ENCODE measurements at places on chromosomes 5 and 9.

GRCh38 chr9:120663380-120663779 lies 50.9 kb downstream of the MEGF9 start:
- no peak for DNase-seq

DNA sequence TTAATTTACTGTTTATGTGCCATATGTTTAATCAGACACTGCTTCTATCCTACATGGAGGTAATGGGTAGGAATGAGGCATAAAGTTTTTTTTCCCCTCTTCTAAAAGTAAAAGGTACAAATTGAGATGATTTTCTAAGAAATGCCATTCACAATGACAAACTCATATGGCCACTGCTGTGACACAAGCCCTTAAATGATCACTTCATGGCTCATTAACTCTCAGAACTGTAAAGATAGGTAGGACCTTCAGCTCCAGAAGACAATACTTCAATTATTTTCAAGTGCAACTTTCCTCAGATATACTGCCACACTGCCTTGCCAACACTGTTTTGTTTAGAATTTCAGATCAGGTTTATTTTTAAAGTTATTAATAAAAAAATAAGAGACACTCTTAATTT lies 362.9 kb upstream of the ZNF608 start:
- no peak for DNase-seq

DNA sequence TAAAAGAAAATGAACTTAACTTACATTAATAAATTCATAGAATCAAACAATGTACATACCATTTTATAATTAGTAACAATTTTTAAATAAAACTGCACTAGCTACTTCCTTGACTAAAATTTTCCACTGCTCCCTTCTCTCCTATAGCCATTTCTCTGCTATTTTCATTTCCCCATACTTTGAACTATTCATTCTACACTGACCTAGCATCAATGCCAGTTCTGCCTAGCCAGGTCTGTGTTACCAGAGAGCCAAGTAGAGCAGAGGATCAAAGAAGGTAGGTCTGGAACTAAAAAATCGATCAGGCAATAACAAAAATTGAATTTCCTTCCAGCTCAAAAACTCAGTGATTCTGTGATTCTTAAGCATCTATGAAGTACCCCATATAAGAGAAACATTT lies 84.5 kb downstream of the ERMP1 start:
- no peak for DNase-seq

GRCh38 chr5:116747881-116748280 lies 173.3 kb upstream of the SEMA6A start:
- DNase-seq, result no peak

DNA sequence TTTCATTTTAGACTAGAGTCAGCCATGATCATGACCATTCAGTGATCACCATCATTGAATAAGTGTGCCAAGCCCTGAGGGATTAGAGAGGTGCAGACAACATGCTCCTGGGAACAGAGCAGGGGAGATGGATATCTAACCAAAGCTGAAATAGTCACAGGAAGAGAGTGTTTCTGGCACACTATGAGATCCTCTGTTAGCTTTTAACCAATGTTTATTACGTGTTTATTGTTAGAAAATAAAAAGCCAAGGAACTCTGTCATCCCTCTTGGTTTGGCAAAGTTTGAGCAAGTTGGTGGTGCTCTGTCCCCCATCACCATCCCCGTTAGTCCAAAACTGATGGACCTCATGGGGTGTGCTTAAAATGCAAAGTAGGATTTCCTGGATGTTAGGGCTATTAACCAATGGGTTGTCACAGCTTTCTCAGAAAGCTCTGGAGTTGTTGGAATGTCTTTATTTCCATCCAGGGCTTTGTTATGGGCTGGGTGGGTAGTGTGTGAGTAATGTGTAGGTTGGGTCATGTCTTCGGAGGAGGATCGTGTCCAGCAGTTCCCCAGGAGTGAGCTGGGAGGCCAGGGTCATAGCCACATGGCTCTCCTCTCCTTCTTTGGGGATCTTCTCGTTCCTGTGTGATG lies 34.9 kb downstream of the SLC28A3 start:
- DNase-seq, result no peak

DNA sequence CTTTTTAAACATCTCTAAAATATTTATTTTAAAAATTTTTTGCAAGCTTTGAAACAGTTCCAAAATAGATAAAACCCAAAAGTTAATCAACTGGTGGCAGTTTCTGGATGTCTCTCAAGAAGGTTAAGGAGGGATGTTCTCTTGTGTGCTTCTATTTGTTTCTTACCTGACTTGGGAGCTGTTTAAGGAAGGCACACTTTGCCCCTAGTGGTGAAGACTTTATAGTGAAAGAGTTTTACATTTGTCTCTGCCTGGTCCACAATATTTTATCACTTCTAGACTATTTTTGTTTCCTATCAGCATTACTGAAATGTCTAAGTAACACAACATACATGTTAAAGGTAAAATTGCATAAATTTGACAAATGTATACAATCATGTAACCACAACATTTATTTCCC lies 552.8 kb downstream of the SEMA5A start:
- no peak for DNase-seq

DNA sequence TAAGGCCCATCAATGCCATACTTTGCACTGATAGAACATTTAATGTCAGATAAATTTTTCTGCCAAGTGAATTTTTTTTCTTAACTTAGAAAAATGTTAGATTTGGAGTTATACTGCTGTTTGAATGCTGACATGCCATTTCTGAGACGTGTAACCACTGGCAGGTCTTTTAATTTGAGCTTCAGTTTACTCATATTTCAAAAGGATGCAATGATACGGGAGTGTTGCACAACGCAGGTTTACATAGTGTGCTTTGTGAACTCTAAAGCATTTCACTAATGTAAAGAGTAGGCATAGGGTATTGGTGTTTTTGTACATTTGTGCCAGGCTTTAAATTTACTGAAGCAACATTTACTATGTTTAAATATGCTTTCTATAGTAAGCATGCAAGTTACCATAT lies 4.2 kb downstream of the ZBTB43 start:
- no peak for DNase-seq

GRCh38 chr9:130707225-130707976 lies 13.8 kb downstream of the EXOSC2 start:
- DNase-seq, result peak; percentile 52

GRCh38 chr5:53087621-53088121 lies 21.9 kb downstream of the MOCS2 start:
- no peak for DNase-seq

- DNase-seq, result no peak
These were observed 3.5 kb upstream of the TNIP1 start for GRCh38 chr5:151084363-151084762.

GRCh38 chr5:151601391-151601790 lies 10.3 kb upstream of the FAT2 start:
- no peak for DNase-seq

- DNase-seq, result no peak
These were observed 49.7 kb downstream of the SEMA6A start for GRCh38 chr5:116524966-116525365.

DNA sequence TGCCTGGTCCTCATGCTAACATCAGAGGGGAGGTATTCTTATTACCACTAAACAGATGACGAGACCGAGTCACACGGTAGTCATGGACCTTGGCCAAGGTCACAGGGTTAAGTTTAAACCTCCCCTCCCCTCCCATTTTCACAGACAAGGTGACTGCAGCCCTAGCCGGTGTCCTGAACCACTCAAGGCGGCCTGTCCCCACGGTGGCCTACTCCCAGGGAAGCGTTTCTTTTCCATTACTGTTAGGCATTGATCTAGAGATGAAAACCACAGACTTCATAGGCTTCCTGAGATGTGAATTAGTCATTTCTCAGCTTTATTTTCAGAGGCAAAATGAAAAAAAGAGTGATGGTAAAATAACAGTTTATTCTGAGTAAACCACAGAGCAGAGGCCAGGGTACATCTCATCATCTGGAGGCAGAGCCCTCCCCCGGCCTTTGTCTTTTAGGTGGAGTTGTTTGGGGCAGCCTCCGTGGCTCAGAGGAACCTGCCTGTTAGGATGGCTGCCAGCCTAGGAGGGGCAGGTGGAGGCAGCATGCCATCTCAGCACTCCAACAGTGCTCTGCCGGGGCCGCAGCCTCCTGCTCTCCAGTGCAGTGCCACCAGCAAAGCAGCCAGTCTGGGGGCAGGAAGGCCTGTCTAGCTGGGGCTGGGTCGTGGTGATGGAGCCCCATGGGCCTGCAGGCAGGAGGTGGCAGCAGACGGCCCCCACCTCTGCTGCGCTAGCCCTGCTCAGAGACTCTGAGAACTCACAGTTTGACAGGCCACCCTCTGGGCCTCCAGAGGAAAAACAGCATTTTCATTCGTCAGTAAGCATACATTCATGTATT lies 71.2 kb downstream of the RAPGEF1 start:
- DNase-seq, result peak; percentile 50

DNA sequence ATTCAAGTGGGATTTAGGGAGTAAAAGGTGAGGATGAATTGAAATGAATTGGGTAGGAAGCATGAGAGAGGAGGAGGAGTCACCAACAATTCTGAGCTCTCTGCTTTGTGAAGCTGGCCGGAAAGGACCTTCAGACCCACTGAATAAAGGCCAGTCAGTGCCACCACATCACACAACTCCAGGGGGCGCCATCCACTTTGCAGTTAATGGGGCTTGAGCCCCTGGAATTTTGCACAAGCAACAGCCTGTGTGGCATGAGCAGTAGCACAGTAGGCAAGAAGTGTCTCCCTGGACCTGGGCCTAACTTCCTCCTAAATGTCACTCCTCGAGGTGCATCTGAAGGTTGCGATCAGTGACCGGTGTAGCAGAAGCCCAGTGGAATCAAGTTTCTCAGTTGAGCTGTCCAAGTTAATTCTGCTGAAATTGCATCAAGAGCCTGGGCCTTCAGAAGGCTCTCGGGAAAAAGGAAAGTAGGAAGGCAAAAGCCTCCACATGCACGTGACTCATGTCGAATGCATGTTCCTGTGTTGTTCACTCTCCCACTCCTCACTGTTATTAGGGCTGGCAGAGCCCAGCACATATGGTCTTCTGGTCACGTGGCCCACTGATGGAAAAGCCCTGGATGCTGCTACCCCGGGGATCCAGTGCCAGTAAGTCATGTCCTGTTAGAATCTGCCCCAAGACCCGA lies 27.8 kb upstream of the GLIS3 start:
- no peak for DNase-seq

Measured in activated CD4-positive, alpha-beta T cell treated with anti-CD3 and anti-CD28 coated beads for 1 hour (primary cell).